ENCODE measurements at places on chromosomes 5 and 9.

DNA sequence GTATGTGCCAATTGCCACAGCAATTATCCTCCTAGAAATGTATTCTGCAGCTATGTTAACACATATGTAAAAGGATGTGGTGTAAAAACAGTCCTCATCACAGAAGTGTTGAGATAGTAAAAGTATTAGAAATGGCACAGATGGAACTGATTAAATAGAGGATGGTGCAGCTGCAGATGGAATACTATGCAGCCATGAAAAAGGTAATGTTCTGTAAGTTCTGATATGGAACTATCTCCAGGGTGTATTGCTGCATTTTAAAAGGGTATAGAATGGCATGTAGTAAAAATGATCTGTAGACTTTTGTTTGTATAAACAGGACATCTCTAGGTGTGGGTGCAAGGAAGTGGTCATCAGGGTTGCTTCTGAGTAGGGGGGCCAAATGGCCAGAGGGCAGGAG is 63.0 kb upstream of the PHYKPL start:
- DNase-seq, result no peak

DNA sequence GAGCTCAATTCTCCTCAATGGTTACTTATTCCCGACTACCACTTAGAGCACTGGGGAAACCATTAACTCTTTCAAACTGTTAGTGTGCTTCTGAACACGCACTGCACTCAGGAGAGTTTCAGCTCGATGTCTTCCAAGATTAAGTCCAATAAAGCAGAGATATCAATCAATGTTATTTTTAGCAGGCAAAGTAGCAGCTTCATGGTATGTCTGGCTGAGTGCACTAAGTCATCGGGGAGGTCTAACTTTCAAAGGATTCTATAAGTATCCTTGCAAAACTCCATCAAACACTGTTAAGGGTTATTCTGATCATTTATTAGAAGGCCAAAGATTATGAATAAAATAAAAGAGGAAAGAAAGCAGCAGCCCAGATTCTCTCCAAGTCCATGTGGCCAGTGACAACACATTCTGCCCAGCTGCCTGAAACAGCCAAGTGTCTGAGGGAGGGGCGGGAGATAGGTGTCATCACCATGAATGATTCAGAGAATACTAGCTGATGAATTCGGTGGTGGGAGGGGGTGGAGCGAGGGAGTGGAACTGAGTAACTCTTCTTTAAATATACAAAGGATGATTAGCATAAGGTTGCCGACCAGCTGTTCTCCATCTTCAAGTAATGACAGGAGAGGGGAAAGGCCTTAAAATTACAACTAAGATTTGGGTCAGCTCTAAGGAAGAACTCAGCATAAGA is 21.3 kb downstream of the NREP start:
- DNase-seq, result peak; percentile 96

DNA sequence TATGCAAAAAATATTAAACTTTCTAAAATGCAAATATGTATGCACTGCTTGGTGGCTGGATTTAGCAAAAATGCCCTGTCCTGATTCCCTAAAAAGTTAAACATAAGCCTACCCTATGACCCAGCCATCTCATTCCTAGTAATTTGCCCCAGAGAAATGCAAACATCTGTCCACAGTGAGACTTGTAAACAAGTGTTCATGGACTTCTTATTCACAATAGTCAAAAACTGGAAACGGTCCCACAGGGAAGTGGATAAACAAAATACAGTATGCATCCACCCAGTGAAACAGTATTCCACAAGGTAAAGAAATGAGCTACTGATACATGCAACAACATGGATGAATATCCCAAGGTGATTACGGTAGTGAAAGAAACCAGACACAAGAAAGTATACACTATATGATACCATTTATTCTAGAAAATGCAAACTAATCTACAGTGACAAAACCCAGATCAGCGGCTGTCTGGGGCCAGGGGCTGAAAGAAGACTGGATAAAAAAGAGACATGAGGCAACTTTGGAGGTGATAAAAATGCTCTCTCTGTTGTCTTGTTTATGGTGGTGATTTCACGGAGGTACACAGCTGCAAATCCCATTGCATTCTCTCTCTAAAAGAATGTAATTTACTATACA is 277.3 kb downstream of the GLIS3 start:
- no peak for DNase-seq

DNA sequence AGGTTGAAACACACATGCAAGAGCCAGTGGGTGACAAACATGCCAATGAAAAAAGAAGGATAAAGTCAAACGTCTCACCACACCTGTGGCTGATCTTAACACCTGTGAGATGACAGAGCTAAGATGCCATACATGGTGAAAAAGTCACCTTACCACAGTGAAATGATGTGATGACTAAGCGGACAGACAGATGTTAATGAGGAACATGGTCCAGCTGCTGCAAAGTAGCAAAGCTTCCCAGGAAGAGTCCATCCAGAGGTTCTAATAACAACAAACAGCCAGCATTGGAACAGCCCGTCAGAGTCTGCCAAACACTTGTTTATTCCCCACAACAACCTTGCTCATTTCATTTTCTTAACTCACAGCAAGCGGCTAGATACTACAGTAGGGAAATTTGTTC is 1.9 kb downstream of the KIAA1191 start:
- DNase-seq, result peak; percentile 51

DNA sequence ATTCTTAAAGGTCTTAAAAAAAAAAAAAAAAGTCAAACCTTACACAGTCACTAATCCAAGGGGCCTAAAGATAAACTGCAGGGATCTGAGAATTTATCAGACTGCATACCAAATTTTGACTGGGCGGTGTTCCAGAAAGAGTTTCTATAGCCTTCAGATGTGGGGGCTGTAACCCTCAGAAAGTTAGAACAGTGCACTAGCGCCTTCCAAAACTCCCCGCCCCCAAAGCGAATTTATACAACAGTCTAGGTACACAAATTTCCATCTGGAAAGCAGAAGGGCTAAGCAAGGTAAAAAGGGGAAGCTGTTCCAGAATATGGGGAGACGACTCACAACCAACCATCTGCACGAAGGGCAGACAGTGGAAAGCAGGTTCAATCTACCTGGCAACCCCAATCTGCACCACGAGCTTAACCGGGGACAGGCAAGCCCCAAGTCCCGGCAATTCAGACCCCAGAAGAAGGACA is 813 bp downstream of the ERMP1 start:
- no peak for DNase-seq

- no peak for DNase-seq
Observed at GRCh38 chr9:121841771-121842611, 190.6 kb downstream of the DAB2IP start.

DNA sequence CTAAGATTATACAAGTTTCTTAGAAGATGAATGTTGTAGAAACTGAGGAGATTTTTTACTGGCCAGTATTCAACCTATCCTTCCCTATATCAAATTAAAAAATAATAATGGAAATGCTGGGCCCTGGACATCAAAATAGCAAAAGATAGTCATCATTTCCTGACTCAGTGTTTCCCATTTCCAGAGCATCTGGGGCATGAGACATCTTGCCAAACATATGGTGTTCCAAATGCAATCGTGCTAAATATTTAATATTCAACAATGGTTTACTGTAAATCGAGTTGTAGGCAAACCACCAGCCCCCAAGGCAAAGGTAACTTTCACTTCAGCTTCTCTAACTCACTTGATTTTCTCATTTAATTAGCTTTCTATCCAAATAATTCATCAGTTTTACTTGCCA is 152.9 kb downstream of the FRMD3 start:
- DNase-seq, result no peak

DNA sequence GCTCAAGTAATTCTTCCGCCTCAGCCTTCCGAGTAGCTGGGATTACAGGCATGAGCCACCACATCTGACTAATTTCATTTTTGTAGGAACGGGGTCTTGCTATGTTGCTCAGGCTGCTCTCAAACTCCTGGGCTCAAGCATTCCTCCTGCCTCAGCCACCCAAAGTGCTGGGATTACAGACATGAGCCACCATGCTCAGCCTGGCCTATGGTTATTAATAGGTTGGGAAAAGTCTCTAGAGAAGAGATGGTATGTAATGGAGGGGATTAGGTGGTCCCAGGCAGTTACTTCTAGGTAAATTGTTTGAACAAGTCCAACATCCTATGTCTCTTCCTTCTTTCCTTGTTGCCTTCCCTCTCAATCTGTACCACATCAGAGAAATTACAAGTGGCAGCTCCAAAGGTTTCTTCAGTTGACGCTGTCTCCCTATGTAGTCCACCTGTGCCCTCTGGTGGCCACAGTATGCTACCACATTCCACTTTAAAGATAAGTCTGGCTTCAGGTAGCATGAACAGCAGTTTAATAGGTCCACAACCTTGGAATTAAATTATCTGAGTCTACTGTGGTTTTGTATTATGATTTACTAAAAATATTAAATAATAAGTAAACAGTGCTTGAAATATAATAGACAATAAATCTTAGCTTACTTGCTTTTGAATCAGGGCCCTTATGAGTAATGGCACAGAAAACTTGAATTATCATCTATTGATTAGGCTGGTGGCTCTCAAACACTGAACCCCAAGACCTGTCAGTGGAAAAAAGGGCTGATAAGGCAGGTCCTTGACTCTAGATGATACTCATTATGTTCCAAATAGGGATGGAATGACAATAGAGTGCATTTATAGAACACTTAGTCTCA is 9.7 kb downstream of the TIGD6 start:
- peak; percentile 82 for DNase-seq

DNA sequence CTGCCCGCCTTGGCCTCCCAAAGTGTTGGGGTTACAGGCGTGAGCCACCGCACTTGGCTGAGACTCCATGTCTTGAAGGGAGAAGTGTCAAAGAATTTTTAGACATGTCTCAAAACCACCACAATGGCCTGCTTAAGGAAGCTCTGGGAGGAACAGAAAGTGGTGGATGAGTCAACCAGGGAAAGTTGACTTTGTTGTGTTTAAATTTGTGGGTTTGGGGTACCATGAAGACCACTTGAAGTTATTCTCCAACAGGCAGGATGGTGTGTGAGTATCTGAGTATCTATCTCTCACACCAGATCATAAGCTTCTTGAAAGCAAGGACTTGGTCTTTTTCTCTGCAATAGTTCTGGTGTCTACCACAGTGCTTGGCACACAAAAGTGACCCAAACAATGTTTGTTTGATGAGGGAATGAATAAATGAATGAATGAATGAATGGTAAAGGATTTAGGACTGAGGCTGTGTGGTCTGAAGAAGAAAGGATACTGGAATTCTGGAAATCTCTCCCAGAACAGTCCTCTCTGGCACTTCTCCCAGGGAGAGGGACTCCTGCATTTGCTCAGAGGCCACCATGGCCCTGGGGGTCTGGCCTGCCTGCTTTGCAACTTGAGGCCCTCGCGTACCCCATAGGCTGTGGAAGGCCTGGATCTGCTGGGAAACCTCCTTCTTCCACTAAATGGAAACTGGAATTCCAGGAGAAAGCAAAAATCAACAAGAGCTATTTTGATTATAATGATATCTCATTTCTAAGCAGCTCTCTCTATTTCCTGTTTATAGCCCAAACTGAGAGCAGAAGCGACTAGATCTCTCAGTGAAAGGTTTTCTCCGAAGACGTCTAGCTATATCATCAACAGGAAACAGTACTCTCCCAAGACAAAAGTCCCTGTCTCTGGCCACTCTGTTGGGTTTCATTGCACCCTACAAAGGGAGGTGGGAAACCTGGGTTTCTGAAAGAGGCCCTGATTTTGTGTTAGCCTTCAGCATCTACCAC is 187.9 kb downstream of the PALM2AKAP2 start:
- no peak for DNase-seq

DNA sequence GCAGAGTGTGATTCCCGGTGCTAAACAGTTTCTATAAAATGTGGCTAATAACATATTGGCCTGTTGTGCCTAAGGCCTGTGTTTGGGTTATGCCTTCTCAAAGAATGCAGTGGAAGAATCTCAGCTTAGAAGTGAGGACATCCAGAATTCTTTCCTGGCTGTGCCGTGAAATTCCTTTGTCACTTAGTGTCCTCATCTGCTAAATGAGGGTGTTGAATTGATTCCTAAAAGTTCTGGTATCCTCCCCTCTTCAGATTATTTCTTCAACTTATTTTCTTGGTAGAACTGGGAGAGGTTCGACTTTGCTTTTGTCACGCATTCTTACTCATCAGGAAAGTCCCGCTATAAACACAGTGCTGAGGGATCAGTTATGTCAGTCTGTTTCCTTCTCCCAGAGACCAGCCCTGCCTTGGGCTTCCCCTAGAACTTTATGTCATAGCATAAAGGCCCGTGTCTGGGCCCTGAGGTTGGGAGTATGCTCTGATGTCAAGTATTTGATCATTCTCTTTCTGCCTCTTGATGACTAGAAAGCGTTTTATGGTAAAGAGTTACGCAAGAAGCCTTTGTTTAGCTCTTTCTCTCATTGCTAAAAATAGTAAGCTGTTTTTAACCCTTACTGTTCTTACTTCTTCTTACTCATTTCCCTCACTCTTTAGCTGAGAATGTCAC is 29.5 kb downstream of the MTAP start:
- peak; percentile 97 for DNase-seq

DNA sequence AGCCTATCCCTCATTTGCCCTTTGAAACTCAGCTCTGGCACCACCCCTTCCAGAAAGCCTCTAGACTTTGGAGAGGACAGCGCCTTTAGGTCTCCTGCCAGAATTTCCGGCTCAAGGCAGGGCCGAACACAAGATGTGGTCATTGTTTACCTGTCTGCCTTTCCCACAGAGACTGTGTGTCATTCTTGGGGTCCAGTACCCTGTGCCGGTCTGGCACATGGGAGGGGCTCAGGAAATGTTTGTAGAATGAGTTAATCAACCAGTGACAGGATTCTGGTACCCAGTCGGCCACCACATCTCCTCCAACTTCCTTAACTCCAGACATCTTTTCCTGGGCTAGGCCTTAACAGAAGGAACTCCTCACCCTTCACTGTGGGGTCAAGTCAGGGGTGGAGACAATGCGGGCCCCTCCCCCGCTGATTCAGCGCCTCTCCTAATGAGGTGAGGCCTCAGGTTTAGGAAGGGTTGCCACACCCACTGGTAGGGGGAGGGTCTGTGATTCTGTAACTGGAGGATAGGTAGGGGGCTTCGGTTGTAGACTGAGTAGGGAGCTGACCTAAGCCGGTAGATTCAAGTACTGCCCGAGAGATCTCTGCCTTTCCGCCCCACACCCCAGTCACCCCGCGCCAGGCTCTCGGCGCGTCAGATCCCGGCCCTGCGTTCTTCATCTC is 29.3 kb downstream of the PCDH1 start:
- DNase-seq, result peak; percentile 90

GRCh38 chr5:66829826-66830225 is 233.6 kb downstream of the MAST4 start:
- peak; percentile 86 for DNase-seq

- peak; percentile 62 for DNase-seq
Observed at GRCh38 chr9:137301081-137301947, 757 bp downstream of the NRARP start.

- DNase-seq, result no peak
Observed at GRCh38 chr9:134136996-134137299, 1.1 kb downstream of the WDR5 start.

DNA sequence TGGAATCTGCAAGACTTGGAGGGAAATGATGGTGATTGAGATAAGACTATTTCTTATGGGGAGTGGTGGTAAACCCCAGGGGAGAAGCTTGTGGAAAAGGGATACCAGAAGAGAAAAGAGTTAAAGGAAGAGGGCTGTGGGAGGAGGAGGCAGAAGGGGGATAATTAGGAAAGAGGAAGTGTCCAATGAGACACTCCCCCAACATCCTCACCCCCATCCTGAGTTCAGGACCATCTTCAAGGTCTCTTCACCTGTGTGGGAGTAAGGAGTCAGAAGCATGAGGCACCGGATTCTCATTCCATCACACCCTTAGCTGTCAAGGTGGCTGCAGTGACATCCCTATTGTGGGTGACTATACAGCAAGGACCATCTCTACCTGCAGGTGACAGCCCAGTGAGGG is 106.6 kb upstream of the POC5 start:
- no peak for DNase-seq
